Large intestine (tissue), 12 donors: ENCODE measurements at places on chromosomes 13 and 19. TPM values are rescaled to one million over a fixed set of nuclear protein-coding genes. Genes with fewer than 3 reads are reported as not detected.

Gene LILRB3
- 2.9 TPM for polyA plus RNA-seq

Gene RNF17
- not detected for polyA plus RNA-seq

Gene RFXAP
- polyA plus RNA-seq = 6.9 TPM

Gene LILRA1
- polyA plus RNA-seq = 0.43 TPM

Gene STARD13
- polyA plus RNA-seq = 15.4 TPM

Gene IL12RB1
- polyA plus RNA-seq = 1.2 TPM
